ENCODE measurements at places on chromosomes 5 and 9.

GRCh38 chr5:165397516-165397915 is 1892.1 kb downstream of the MAT2B start:
- DNase-seq = no peak

DNA sequence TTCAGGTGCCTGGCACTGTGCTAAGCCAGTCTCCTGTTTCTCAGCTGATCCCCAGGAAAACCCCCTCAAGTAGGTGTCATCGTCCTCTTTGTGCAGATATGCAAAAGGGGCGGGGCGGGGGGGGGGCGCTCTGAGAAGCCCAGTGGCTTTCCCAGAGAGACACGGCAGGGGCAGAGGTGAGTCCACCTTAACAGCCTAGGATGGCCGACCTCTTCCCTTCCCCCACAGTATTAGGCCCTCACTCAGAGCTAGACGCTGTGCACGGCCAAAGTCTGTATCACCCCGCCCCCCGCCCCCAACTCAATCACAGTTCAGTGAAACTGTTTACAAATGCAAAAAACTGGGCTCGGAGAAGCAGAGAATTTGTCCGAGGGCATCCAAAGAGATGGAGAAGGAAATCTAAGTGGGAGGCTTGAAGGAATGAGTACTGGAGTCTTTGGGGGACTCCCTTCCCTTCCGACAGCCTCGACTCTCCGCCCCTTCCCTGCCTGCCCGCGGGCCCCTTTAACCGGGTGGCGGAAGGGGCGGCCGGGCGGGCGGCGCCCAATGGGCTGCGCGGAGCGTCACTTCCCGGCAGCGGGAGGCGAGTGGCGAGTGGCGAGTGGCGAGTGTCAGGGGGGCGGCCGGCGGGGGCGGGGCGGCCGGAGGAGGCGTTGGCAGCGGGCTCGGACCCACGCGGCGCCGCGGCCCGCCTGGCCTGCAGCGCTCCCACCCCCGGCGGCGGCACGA is at the start of gene ERGIC1:
Gene ERGIC1 (plus strand): TSS at position 566 of the 729 bp plus-strand sequence. CDS start 163 bp downstream, at position 729.
- peak; percentile 70 for DNase-seq

DNA sequence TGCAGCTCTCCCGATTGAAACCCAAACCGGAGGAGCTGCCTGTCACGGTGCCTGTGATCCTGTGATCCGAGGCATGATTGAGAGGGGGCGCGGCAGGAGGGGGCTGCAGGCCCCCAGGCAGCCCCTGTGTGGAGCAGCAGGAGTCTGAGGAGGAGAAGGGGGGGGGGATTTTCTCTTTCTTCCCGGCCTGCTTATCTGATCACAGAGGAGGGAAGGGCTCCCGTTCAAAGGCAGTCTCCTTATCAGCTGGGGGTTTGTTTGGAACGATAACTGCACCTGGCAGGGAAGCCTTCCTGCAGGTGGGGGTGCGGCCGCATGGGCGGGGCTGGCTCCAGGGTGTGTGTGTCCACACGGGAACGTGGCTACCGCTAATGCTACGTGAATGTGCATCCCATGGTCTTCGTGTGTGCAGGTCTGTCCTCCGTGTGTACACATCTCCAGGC is 38.4 kb downstream of the LMX1B start:
- peak; percentile 23 for DNase-seq

DNA sequence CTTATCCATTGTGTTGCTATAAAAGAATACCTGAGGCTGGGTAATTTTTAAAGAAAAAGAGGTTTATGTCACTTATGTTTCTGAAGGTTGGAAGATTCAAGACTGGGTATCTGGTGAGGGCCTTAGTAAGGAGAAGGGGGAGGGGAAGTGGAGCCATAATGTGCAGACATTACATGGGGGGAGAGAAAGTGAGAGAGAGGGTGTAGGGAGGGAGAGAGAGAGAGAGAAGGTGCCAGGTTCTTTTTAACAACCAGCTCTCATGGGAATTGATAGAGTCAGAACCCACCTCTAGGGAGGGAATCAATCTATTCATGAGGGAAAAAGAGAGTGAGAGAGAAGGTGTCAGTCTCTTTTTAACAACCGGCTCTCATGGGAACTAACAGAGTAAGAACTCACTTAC is 29.5 kb downstream of the SPEF2 start:
- DNase-seq = no peak

- DNase-seq = no peak
Measured at GRCh38 chr5:146007270-146007669, 70.9 kb downstream of the SH3RF2 start.

GRCh38 chr9:135348788-135349150 is 130.8 kb upstream of the PPP1R26 start:
- no peak for DNase-seq

- DNase-seq = no peak
Measured at GRCh38 chr5:9540791-9541190, 5.1 kb downstream of the SEMA5A start.

DNA sequence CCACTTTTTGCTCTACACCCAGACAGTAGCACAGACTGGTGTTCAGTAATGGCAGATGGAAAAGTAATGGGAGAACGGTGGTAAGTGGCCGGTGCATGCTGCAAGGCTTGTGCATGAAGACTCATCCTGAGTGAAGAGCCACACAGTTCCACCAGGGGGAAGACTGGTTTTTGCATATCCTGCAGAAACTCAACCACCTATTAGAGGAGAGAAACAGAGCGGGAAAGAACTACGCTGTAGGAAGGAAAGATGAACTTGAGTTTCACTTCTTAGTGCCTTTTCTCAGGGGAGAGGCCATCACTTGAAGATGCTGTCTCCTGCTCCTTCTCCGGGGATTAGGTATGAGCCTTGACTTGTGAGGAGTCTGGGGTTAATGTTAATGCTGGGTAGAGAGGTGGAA is 9.4 kb upstream of the PRSS3 start:
- peak; percentile 10 for DNase-seq

- DNase-seq = no peak
Measured at GRCh38 chr5:176133289-176133870, 104.8 kb upstream of the SIMC1 start.

- no peak for DNase-seq
Measured at GRCh38 chr9:15972760-15973159, 419.9 kb downstream of the CCDC171 start.

GRCh38 chr5:67695369-67695768 is 498.8 kb upstream of the CD180 start:
- DNase-seq = no peak

- DNase-seq = no peak
Measured at GRCh38 chr9:87610200-87611155, 112.8 kb downstream of the DAPK1 start.

DNA sequence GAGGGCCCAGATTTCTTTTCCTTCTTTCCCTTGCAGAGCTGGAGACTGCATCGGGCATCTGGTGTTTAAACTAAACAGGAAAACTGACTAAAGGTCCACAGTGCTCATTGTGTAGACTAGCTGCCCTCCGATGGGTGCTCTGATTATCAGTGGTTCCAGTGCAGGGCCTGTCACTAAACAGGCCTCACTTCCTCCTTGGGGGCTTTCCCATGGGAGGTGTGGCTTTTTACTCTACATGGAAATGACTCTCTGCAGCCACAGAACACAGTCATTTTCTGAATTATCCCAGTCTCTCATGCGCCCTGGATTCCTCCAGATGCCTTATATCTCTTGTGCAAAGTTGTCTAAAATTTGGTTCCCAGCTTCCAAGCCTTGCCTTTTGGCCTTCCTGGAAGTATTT is 199.2 kb downstream of the TRIO start:
- DNase-seq = no peak

DNA sequence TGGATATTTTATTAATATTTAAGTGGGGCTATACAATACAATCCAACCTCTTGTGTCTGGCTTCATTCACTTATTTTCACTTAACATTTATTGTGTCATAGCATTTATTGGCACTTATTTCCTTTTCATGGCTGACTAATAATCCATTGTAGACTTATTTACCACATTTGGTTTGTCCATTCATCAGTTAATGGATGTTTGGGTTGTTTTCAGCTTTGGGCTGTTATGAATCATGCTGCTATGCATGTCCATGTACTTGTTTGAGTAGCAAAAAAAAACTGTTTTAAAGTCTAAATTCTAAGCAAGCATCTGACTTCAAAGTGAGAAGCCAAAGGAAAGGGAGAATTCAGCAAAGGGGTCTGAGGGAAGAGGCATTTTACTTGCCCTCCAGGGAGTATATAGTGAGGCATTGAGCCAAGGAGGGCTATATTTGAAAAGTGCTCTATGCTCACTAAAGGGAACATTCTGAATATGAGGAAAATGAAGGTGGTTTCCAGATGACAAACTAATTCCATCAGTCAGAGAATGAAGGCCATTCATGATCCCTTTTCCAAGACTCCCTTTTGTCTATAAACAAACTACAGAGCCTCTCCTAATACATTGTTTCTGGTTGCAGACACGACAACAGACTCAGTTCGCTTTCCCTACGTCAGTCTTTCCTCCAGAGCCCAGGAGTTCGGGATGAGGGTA is 532.8 kb upstream of the KLF4 start:
- no peak for DNase-seq

GRCh38 chr9:124281931-124282371 is 24.2 kb downstream of the NEK6 start:
- DNase-seq = no peak

DNA sequence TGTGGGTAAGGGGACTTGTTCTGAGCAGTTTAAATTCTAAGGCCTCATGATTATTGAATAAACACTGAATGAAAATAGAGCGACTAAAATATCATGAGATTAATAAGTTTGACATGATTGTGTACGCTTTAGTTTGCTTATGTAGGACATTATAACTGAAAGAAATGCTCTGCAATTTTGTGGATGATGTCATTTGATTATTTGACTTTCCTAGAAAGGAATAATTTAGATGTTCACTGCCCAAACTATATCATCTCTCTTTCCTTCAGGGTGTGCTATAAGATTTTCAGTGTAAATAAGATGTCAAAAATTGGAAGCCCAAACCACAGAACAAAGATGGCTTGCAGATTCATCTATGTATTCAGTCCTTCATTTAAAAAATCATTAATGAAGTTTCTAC is 115.7 kb upstream of the MTAP start:
- no peak for DNase-seq

DNA sequence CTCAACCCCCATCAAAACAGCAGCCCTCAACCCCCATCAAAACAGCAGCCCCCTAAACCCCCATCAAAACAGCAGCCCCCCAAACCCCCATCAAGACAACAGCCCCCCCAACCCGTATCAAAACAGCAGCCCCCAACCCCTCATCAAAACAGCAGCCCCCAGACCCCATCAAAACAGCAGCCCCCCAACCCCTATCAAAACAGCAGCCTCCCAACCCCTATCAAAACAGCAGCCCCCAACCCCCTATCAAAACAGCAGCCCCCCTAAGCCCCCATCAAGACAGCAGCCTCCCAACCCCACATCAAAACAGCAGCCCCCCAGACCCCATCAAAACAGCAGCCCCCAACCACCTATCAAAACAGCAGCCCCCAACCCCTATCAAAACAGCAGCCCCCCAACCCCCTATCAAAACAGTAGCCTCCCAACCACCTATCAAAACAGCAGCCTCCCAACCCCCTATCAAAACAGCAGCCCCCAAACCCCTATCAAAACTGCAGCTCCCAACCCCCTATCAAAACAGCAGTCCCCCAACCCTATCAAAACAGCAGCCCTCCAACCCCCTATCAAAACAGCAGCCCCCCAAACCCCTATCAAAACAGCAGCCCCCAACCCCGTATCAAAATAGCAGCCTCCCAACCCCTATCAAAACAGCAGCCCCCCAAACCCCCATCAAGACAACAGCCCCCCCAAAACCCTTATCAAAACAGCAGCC is 1.2 kb downstream of the TPPP start:
- no peak for DNase-seq

GRCh38 chr5:14281746-14282181 is 138.6 kb downstream of the TRIO start:
- DNase-seq = no peak

DNA sequence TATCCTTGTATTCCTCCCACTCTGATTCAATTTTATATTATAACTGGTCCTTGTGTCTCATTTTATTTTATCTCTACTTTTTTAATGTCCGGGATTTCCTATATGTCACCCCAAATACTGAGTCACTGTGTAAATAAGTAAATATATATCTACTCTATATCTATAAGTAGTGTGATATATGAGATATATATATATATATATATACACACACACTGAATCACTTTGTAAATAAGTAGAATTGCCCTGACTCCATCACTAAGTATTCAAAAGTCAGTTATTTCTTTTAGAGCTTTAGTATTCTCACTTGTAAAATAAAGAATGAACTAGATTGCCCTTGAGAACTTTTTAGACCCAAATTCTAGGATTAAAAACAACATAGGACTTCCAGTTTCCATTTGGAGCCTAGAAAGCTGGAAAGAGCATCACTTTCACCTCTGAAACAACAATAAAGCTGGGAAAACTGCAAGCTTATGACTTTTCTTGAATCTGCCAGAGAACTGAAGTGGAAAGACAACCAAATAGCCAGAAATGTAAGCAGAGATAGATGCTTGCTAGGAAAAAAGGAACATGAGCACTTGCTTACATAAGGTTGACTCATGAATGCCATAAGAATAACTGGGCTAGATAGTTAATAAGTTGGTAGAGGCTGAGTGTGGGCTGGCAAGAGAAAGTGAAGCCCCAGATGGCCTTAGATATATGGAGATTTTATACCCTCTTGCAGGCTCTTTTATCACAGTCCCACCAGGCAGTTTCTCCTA is 171.1 kb upstream of the TLX3 start:
- no peak for DNase-seq

DNA sequence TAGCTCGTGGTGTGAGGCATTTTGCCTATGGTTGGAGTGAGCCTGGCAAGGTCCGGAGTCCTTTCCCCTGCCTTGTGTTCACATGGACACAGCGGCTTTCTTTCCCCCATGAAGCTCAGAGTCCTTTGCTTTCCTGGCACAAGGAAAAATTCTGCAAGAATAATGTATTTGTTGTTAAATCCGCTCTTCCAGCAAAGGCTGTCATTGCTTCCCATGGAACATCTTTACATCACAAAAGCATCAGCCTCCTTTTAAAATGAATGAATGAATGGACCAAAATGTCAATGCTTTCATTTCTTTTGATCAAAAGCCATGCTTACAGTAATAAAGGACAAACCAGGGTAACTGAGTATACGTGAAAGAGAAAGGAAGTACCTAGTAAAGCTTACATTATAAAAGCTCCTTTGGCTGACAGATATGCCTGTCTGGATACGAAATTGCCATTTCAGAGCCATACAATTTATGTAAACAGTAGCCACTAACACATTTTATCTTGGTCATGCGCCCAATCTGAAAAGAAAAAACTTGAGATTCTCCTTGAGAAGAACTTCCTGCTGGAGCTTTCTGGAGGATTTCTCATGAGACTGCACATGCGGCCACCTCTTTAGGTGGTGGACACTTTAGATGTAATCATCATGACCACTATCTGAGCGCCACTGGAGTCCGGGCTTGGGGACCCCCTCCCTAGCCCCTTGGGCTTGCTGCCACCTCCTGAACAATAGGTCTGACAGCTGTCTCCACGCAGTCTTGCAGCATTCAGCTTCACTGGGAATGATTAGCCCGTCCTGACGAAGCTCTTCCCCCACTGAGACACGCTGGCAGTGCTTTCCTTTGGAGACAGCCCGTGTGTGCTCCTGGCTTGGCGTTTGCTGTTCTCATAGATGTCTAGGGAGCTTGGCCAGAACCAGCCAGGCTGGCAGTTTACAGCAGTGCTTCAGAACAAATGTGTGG is 355.9 kb downstream of the ADAMTS6 start:
- peak; percentile 83 for DNase-seq

GRCh38 chr5:179829732-179830435 is 9.2 kb downstream of the SQSTM1 start:
- DNase-seq = no peak
